ENCODE measurements at places on chromosomes 1 and 21. TPM values are rescaled to one million over a fixed set of nuclear protein-coding genes. Genes with fewer than 3 reads are reported as not detected.

The RSPH1 gene
- total RNA-seq = 0.84 TPM

The PGLYRP3 gene
- total RNA-seq = not detected

DNA sequence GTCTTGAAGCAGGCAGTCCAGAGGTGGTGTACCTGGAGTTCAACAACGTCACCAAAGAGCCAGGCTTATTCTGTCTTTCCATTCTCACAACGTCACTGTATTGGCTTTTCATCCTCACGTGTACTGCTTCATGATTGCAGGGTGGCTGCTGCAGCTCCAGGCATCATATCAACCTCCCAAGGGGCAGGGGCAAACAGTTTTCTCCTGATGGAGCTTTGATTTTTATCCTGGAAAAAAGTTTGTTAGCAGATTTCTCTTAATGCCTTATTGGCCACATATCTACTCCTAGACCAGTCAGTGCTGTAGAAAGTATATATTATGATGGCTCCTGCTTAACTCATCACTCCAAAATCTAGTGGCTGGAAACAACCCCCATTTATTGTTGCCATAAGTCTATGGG is 8.3 kb upstream of the OPRD1 start:
- no peak for DNase-seq

DNA sequence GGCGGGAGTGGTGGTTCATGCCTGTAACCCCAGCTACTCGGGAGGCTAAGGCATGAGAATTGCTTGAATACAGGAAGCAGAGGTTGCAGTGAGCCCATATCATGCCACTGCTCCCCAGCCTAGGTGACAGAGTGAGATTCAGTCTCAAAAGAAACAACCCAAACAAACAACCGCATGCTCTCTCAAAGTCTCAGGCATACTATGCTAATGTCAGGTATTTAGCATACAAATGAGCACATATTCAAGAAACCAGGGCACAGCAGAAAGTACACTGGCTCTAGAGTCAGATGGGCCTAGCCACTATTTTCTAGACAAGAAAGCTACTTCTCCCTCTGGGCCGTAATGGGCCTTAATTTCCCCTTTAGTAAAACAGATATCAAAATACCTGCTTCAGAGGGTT is 55.0 kb downstream of the ELAVL4 start:
- DNase-seq = no peak

DNA sequence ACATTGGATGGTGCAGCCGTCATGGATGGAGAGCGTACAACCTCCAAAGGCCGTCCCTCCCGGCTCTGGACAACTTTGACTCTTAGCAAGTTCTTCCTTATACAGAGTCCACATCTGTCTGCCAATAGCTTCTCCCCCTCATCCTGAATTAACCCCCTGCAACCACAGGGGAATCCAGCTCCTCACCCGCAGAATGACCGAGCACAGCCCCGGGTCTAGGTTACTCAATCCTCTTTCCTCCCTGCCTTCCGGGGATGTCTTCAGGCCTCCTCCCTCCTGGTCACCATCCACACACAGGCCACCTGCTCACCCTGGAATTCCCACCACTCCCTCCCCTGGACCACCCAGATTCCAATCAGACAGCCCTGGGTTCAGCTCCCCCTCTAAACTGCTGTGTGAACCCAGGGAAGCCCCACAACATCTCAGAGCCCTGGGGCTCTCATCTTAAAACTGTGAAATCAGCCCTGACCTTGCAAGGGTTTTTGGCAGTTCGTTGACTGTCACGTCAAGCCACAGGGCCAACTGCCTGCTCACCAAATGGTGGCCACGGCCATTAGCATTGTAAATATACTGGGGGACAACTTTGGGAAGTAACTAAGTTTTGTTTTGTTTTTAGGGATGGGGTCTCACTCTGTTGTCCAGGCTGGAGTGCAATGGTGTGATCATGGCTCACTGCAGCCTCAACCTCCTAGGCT is 54.2 kb downstream of the HSPG2 start:
- no peak for DNase-seq

All from upper lobe of right lung (tissue), 1 donor.